ENCODE measurements at places on chromosomes 12 and 14.
A peak's percentile ranks its signal among the peaks of the same experiment; 100 is the strongest.

DNA sequence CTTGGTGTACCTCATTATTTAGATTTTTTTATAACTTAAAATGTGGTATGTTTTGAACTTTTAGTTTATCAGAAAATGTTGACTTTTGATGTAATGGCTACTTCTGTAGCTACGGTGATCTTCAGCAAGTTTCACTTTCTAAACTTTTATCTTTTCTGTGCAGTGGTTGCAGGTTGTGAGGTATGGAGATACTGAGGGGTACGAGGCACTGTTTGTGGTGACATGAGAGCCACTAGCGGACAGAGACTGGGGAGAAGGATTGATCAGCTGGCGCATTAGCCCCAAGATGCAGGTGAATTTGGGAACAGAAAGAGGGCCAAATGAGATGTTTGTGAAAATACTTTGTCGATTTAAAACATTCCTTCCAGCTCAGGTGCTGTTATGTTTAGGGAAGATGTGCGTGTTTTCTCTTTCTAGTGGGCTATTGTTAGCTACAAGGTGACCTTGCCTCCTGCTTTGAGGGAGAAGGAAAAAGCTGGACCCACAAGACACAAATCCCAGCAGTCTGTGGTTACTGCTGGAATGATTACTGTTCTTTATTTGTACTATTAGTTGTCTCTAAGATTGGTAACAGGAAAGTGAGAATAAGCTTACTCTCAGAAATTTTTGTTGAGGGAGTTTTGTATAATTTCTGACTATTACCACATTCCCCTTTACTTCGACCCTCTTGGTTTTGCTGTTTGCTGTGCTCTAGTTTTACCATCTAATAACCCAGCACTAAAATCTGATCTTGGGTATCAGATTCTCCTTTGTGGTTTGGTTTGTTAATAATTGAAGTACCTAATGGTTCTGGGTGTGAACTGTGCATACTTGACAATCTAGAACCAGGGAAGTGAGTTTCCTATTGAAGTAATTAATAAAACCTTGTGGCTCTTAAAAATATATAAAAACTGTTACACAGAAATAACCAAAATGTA is 61.7 kb downstream of the FBXO34 start:
- DNase-seq, result no peak

GRCh38 chr14:20194101-20194500 is 3.4 kb downstream of the OR11G2 start:
- DNase-seq, result no peak

DNA sequence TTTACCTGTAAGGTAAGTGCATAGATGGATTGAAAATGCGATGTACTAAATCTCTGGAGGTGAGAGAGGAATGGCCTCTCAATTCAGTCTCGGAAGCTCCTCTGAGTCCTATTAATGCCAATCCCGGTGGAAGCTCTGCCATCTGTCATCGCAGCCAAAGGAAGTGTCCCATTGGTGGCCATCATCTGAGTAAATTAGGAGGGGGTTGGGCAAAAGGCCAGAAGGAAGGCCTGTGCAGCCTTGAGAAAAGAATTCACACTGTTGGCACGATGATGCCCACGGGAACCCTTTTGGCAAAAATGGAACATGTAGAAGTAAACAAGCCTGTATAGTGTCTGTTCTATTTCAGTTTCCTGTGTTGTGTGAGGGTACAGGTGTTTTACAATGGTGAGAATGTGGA is 494.8 kb downstream of the NELL2 start:
- DNase-seq, result no peak

DNA sequence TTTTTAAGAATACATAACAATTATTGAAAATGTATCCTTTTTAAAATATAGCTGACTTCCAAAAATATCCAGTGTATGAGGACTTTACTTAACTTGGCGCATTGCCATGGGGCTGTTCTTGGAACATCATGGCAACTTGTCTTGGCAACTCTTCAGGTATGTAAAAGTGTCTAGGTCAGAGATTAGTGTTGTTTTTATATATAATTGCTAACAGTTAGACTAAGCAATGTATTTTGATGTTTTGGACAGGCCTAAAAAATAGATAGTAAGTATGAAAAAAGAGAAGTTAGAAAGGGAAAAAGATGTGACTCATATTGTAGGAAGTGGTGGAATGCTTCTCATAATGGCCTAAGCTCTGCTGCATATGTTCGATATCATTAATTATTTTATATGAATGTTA is 70.9 kb downstream of the MON2 start:
- no peak for DNase-seq

DNA sequence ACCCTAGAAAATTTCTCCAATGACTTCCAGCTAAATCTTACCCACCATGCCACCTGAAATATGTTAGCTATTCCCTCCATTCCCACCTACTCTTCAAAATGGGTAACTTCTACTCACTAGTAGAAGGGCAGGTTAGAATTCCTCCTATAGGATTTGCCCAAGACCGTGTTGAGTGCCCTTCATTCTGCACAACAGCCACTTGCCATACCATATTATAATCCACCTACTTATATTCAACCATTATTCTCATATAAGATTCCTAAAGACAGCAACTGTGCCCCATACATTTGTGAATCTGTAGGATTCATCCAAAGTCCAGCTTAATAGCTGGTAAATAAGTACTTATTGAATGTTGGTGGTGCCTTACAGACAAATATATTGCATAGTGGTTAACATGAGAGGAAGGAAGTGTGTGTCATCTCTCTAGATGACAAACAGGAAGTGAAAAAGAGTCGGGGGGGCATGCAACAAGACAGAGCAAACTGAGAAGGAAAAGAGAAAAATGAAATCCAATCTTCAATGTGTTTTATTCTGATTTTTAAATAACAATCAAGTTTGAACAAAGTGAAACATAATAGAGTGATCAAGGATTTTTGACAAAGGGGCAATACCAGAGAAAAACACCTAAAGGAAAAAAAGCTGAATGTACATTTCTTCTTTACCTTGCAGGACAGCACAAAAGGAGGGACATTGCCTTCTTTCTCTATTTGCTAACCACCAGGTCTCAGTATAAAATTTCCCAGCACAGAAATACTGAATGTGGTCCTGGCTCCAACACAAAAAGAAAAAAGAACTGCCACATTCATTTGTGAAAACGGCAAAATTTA is 389.3 kb upstream of the USP15 start:
- DNase-seq, result no peak

DNA sequence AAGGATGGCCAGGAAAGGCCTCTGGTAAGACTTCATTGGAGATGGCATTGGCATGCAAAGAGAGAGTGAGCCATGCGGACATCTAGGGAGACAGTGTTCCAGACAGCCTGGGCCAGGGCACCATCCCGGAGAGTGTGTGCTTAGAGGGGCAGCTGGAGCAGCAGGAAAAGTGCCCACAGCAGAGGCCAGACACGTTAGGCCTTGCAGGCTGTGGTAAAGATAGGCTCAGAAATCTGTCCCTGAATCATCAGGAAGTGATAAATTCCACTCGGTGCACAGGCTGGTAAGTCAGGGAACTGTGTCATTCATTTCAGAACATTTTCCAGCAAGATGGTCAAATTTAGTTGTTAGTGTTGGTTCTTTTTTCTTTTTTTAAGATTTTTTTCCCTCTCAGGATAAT is 8.8 kb downstream of the GALNT16 start:
- no peak for DNase-seq

- no peak for DNase-seq
These were observed 67.5 kb downstream of the NCOR2 start for GRCh38 chr12:124499898-124500244.

GRCh38 chr12:98343002-98343567 is 172.3 kb upstream of the TMPO start:
- no peak for DNase-seq

- no peak for DNase-seq
These were observed 28.3 kb downstream of the NRDE2 start for GRCh38 chr14:90303473-90303872.

GRCh38 chr14:96994999-96995398 is 197.8 kb downstream of the VRK1 start:
- DNase-seq, result no peak

- no peak for DNase-seq
These were observed 122.2 kb downstream of the CRACR2A start for GRCh38 chr12:3630621-3631271.

DNA sequence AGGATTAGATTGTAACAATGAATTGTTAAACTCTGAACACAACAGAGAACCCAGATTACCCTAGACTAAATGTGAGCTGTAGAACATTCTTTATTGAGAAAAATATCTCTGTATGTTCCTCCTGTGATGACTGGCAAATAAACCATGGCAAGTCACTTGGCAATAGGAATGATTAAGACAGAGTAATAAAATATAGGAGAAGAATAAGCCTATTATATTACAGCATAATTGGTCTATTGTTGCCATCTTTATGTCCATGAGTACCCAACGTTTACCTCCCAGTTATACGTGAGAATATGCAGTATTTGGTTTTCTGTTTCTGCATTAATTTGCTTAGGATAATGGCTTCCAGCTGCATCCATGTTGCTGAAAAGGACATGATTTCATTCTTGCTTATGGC is 211.2 kb upstream of the AVPR1A start:
- no peak for DNase-seq

DNA sequence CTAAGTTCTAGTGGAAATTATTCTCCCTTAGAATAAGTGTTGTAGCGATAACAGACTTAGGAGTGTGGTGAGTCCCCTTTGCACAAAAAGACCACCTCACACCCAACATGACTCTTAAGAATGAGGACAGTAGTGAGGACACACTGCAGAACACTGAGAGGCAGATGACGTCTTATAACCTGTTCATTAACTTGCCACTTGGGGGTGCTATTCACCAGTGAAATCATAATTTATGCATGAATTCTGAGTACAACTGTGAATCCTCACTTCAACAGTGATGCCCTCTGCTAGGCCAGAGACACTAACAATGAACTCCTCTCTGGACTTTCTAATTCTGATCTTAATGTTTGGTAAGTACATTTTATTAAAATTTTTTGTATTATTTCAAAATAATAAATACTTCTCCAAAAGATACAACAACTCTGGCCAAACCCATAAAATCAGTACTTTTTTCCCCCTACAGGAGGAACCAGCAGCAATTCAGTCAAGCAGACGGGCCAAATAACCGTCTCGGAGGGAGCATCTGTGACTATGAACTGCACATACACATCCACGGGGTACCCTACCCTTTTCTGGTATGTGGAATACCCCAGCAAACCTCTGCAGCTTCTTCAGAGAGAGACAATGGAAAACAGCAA is 274.7 kb downstream of the DAD1 start:
- DNase-seq, result peak; percentile 4

GRCh38 chr14:76998910-76999309 is 29.6 kb downstream of the IRF2BPL start:
- DNase-seq, result no peak

DNA sequence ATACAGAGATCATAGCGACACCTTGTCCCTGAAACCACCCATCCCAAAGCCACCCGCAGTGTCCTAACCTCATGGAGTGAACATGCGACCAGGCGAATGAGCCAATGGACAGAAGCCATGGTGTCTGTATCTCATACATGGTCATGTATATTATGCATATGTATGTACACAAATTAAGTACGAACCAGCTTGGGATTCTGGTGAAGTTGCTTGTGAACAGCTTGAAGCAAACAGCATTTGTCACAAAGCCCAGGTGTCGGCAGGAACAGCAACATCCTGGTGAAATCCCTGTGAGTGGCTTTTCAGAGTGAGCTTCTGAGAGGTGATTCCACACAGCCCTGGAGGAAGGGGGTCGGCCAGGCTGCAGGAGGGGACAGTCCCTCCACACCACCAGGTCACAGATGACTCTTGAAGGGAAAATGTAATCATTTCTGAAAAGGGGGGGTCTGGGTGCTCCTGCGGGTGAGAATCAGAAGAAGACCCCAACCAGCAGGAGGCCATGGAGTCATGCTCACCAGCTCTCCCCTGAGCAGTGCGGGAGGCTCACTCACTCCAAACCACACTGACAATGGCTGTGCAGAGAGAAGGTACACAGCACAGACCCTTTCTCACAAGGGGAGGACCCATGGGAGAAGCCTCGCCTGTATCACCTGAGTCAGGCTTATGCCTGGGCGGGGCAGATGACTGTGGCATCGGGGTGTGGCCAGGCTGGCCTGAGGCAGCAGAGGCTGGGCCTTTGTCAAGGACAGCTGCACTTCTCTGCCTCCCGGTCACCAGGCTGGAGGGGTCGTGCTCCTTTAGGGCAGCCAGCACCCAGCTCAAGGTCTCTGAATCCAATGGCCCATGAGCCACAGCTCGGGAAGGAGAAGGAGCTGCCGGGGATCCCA is 14.3 kb downstream of the CHGA start:
- peak; percentile 75 for DNase-seq
